ENCODE measurements at places on chromosomes 1 and 21.

DNA sequence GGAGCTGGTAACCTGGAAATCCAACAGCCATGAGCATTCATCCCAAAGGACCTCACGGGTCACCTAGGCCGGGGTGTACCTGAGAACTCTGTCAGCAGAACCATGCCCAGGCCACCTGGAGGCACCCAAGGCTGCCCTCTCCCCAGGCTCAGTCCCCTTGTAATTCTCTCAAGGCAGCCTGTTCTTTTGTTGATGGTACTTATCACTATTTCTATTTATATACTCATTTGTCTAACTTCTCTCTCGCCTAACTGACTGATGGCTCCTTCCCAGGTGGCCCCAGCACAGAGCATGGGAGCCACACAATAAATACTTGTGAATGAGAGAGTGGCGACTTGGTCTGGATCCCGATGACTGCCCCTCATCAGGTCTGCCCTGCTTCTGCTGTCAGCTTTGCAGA, 16.7 kb downstream of the CASP9 start:
- no peak for DNase-seq

DNA sequence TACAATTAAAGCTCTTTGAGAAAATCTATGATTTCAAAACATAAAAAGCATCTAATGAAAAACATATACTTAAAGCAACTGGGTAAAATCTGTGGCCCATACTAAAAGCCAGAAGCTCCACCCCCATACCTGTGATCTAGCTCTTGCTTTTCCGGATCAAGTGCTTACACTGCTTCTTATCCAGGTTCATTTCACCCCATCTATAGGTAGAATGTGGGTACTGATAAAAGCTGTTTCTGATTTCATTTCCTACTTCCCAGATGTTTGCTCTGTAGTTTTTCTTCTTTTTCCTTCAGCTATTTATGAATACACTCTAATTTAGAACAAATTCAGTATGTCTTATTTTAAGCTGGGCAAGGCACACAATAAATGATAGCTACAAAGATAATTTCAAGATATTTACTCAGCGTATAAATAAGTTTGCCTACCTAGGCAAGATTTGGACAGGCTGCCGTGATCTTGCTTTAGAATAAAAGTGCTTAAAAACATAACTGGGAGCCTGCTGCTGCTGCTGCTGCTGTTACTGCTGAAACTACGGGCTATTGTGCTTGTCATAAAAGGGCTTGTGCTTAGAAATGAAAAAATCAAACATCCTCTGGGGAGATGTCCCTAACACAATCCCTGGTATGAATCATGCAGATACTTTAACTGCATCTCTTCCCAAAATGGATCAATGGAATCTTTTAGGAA, 2.1 kb downstream of the SIPA1L2 start:
- no peak for DNase-seq

GRCh38 chr1:169109561-169110134, 3.2 kb downstream of the ATP1B1 start:
- DNase-seq: no peak

GRCh38 chr1:190444464-190444863, 33.2 kb downstream of the BRINP3 start:
- no peak for DNase-seq

DNA sequence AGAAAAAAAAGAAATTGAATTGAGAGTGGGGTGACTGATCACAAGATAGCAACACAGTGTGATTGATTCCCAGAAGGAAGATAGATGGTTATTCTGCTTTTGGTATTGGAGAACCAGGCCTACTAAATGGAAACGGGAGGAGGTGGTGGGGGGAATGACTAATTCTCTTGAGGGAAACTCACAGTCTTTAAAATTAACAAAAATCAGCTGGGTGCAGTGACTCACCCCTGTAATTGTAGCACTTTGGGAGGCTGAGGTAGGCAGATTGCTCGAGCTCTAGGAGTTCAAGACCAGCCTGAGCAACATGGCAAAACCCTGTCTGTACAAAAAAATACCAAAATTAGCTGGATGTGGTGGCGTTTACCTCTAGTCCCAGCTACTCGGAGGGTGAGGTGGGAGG, 134.6 kb upstream of the PDE4B start:
- DNase-seq: no peak

- no peak for DNase-seq
Measured at GRCh38 chr1:193013707-193014106, 45.5 kb downstream of the UCHL5 start.

GRCh38 chr1:241688940-241689368, 36.9 kb downstream of the WDR64 start:
- DNase-seq: no peak

DNA sequence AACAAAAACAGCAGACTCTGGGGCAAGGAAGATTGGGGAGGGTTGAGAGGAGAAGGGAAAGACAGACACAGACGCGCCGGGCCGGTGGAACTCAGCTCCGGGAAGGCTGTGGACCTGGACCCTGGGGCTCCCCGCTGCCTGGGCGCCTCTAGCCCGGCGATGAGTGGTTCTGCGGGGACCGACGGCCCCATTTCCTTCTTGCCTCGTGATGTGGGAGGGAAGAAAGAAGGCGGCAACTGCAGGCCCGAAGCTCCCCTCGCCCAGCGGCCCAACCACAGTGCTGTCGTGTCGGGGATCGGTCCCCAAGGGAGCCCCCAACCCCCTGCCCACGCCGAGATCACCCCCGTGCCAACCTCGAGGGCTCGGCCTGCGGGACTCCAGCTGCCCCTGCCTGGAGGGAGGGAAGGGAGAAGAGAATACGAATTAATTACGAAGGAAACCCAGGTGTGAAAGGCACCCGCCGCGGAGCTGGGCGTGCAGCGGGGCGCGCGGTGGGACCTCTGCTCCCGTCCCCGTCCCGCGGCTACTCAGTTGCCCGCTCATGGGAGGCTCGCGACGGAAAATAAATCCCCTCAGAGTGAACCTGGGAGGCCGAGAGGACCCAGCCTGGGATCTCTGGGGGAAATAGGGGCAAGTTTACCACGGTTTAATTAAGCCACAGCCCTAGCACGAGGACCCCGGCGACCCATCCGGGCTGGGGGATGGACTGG, 7.4 kb downstream of the FOXD3 start:
- DNase-seq: no peak

GRCh38 chr1:167681451-167682098, 40.2 kb upstream of the MPZL1 start:
- no peak for DNase-seq

Data from stimulated activated CD8-positive, alpha-beta memory T cell treated with anti-CD3 and anti-CD28 coated beads, Interleukin-4, amount 100 ng/mL, for 1 hour (primary cell).